ENCODE measurements at places on chromosomes 2 and 18. TPM values are rescaled to one million over a fixed set of nuclear protein-coding genes. Genes with fewer than 3 reads are reported as not detected.

DNA sequence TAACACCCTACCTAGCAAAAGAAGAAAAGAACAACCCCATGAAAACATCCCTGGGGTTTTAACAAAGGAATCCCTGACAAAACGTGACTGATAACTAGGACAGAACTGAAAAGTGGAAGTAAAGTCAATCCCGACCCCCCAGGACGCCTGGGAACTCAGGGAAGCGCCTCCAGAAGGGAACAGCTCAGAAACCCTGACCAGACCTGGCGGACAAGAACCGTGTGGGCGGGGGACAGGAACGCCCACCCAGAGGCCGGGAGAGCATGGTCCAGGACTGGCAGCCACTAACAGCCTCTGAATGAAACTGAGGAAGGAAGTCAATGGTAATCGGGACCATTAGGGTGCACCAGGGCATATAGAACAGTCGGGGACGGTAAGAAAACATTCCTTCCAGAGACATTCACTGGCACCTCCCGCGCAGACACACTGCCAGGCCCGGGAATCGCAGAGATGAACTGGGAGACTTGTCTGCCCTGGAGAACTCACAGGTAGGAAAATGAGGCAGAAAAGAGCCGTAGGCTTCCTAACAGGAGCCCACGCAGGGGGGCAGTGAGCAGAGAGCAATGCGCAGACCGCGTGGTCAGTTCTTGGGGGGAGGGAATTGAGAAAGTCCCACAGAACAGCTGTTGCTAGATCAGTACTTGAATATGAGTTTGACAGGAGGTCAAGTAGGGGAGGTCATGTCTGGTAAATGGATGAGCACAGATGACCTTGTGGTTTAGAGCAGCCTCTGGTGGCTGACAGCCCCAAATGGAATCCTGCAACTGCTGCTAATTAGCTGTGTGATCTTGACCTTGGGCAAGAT is 1.3 kb upstream of the TBC1D8 start:
- DNase-seq: no peak

- DNase-seq: no peak
Observed at GRCh38 chr2:67448648-67449047, 51.5 kb downstream of the ETAA1 start.

DNA sequence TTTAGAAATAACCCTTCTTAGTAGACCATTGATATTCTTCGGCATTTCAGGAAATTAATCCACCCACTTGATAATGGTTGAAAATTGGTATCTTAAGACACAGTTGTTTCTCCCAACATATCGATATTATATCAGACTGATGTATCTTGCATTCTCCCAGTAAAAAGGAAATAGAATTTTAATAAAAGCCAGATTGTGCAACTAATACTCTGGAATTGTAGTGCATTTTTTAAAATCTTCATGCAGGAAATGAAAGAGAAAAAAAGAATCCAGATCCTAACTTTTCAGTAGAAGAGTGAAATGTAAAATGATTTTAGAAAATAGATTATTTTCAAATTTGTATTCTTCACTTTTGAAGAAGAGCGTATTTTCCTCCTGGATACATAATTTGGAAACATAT is 1168.4 kb downstream of the DPP10 start:
- no peak for DNase-seq

GRCh38 chr18:274313-274712 is 6.5 kb upstream of the THOC1 start:
- no peak for DNase-seq

DNA sequence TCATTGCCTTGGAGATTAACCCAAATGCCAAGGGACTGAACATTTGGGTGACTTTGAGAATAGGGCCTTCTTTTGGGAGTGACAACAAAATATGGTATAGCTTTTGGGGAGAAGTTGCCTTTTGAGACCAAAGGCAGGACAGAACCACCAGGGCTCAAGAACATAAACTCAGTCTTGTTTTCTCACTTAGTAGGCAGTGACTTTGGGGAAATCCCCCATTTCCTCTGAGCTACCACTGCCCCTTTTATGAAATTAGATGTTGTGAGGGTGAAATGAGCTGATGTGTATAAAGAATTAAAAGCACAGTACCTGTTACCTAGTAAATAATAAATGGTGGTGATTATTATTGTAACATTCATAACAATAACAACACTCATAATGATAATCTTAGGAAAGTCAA is 36.5 kb downstream of the GPD2 start:
- no peak for DNase-seq

DNA sequence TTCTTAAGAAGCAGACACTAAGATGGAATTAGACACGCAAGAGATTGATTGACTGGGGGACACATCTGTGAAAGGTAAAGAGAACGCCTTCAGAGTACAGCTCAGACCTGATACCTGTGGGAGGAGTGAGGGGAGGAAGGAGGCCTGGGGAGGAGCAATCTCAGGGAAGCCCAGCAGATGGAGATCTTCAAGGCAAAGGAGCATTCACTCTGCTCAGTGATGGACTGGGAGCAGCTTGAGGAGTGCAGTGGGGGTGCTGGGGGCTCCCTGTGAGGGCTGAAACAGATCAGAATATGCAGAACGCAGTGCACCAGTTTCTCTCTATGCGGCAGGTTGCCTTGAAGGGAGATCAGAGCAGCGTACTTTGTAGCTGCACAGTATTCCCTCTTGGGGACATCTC is 103.7 kb upstream of the ATP8B1 start:
- DNase-seq: no peak

Gene FEV
- 0.08 TPM for polyA plus RNA-seq

Gene KCTD1
- 67.3 TPM for polyA plus RNA-seq

All from right renal pelvis (tissue), 4 donors.